ENCODE measurements at places on chromosomes 12 and 14. TPM values are rescaled to one million over a fixed set of nuclear protein-coding genes. Genes with fewer than 3 reads are reported as not detected.

The RPGRIP1 gene
- not detected for total RNA-seq

The ADCK1 gene
- 8.5 TPM for total RNA-seq

The SLC5A8 gene
- total RNA-seq, result not detected

The CFAP54 gene
- total RNA-seq, result 1.5 TPM

The KCNC2 gene
- total RNA-seq, result not detected

The IFI27 gene
- 0.47 TPM for total RNA-seq

The SLC48A1 gene
- total RNA-seq, result 2.0 TPM

GRCh38 chr12:47950856-47951468 is 12.4 kb upstream of the TMEM106C start:
- H3K4me3 ChIP-seq, result no peak overlapping the region
- no peak for DNase-seq
- H3K4me1 ChIP-seq, result no peaks in the 10 kb centered on the region
- H3K27me3 ChIP-seq, result peaks cover 2% of the 10 kb centered on the region

GRCh38 chr14:54501480-54501879 is 8.2 kb upstream of the CGRRF1 start:
- no peak for DNase-seq
- no peak overlapping the region for H3K27ac ChIP-seq
- H3K4me1 ChIP-seq, result no peaks in the 10 kb centered on the region
- H3K4me3 ChIP-seq, result no peak overlapping the region
- no peaks in the 10 kb centered on the region for H3K27me3 ChIP-seq
- H3K36me3 ChIP-seq, result no peaks in the 10 kb centered on the region

DNA sequence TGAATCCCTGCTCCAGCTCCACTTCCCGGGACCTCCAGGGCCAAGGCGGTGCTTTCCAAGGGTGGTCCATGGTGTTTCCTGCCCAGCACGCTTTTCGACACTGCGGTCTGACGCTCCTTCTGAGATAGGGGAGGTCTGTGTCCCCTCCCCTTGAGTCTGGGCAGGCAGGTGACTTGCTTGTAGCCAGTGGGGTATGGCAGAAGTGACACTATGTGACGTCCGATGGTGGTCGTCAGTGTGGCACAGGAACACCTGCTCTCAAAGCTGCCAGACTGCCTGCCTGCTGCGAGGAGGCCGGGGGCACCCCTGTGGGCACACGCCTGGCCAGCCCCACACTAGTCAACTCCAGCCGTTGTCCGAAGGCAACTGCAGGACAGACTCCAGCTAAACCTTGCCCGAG is 16.0 kb upstream of the TRAF3 start:
- H3K4me1 ChIP-seq, result no peaks in the 10 kb centered on the region
- no peak overlapping the region for H3K4me3 ChIP-seq
- DNase-seq, result no peak
- no peaks in the 10 kb centered on the region for H3K36me3 ChIP-seq

DNA sequence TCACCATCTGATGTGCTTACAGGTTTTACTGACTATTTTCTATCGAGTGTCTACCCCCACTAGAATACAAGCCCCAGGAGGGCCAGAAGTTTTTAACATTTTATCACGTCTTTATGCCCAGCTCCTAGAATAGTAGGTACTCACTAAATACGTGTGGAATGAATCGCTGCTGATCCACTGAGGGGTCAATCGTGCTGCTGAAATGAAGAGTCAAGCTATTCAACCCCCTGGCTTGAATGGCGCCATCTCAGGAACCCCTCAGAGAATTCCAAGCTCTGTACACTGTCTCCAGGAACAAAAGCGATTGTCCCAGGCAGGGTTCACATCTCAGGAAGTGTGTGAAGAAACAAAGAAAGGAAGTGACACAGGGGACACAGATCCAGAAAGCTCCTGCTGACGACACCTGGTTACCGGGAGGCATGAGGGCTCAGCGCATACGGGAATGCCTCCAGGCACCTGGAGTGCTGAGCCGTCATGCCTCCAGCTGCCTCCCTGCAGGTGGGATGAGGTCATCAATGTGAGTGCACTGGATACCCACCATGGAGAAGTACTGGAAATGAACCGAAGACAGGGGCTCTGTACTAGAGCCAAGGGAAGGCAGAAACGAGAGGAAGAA is 45.6 kb downstream of the PITPNM2 start:
- DNase-seq, result no peak
- peak overlapping the region; percentile 30 for H3K27ac ChIP-seq
- peaks cover 44% of the 10 kb centered on the region for H3K4me1 ChIP-seq
- no peaks in the 10 kb centered on the region for H3K36me3 ChIP-seq
- no peaks in the 10 kb centered on the region for H3K27me3 ChIP-seq

- H3K4me3 ChIP-seq, result no peak overlapping the region
- no peak overlapping the region for H3K27ac ChIP-seq
- H3K27me3 ChIP-seq, result no peaks in the 10 kb centered on the region
- no peak for DNase-seq
Measured at GRCh38 chr12:47023953-47024352, 55.5 kb upstream of the PCED1B start.

- H3K36me3 ChIP-seq, result no peaks in the 10 kb centered on the region
- no peaks in the 10 kb centered on the region for H3K4me1 ChIP-seq
- H3K27ac ChIP-seq, result no peak overlapping the region
- no peaks in the 10 kb centered on the region for H3K27me3 ChIP-seq
Measured at GRCh38 chr12:103728323-103728722, 112.7 kb downstream of the NT5DC3 start.

DNA sequence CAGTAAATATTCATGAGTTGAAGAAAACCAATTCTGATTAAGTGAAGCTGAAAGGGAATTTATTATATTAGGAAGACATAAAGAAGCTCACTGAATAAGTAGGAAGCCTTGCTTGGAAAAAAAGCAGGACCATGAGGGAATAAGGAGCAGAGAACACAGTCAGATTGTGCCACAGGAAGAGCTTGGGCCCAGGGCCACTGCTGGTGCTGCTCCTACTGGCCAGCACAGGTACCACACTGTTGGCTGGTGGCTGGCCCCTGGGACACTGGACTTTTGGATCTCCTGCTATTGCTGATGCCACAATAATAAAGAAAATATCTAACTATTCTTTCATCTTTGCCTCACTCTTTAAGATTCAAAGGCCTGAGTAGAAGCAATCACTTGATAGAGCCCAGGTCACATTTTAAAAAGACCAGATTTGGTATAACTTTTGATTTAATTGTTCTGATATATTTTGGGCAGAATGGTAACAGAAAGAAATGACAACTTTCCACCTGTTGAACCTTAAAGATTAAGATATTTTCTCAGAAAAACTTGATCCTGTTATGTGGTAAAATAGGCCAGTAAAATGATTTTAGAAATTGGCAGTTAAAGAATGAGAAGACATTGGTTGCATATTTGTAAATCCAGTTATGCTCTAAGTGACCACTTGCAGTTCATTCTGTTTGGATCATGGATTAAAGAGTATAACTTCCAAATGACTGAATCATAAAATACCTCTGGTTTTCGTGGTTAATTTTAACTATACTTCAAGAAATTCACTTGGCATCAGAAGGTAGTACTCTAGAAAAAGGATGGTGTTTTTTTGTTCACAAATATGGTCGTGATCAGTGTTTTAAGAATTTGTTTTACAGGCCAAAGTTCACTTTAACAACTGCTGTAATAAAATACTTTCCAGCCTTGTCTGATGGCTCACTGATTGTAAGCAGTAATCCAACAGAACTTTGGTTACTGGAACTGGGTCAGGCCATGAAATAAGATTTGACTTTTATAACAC is 68.3 kb downstream of the DERA start:
- H3K27ac ChIP-seq, result no peak overlapping the region
- peaks cover 18% of the 10 kb centered on the region for H3K36me3 ChIP-seq
- no peak overlapping the region for H3K4me3 ChIP-seq
- no peak for DNase-seq

DNA sequence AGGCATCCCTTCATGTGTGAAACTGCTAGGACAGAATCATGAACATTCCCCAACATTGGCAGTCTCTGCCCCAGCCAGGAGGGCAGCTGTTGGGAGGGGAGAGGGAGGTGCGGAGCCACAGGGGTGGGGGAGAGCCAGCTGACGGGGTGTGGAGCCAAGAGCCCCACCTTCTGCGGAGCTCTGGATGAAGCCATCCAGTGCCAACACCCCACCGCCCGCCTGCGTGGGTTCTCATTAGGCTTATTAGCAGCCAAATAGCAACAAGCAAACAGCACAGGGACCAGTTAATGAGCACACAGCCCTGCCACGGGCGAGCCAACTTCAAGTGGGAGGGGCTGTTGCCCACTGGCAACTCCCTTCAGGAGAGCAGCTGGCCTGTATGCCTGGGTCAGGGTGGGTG is 12.1 kb downstream of the LTBP2 start:
- H3K27ac ChIP-seq, result no peak overlapping the region
- no peak for DNase-seq
- no peak overlapping the region for H3K4me3 ChIP-seq
- H3K36me3 ChIP-seq, result no peaks in the 10 kb centered on the region

DNA sequence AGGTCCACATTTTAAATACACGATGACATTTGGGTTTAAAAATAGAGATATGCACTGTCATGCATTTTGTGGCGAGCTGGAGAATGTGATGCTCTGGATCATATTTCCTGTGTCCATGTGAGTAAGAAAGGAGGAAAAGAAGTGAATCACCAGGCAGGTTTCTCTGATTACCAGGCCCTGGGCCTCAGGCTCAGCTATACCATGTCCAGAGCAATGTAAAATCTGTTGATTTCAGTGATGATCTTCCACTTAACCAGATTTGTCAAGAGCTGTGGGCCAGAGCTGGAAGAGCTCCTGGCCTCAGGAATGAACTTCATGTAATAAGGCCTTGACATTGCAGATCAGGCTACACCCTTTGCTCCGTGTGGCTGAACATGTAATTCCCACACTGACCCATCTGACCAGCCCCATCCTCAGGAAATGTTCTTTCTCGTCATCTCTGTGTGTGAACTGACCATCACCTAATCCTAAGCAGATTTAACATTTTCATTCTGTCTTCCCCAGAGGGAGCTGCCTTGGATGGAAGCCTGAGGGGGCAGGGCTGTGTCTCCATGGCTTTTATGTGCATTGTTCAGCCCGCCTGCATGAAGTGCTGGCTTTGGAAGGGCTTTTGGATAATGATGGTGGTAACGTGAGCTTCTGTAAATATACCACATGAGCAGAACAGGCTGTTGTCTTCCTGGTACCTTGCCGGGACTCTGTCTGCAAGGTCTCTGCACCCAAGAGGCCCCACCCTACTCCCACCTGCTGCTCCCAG is 54.5 kb downstream of the CRACR2A start:
- H3K27ac ChIP-seq, result no peak overlapping the region
- no peaks in the 10 kb centered on the region for H3K27me3 ChIP-seq
- no peaks in the 10 kb centered on the region for H3K4me1 ChIP-seq

DNA sequence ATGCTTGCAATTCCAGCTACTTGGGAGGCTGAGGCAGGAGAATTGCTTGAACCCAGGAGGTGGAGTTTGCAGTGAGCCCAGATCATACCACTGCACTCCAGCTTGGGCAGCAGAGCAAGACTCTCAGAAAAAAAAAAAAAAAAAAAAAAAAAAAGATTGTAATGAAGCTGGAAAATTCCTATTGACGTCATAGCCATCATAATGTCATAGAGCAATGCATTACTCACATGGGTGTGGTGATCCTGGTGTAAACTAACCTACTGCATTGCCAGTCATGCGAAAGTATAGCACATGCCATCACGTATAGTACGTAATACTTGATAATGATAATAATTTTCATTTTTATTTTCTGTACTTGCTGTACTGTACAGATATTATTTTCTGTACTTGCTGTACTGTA is 42.7 kb upstream of the NID2 start:
- no peak overlapping the region for H3K27ac ChIP-seq
- no peaks in the 10 kb centered on the region for H3K36me3 ChIP-seq

- H3K4me1 ChIP-seq, result peaks cover 3% of the 10 kb centered on the region
- DNase-seq, result no peak
- H3K4me3 ChIP-seq, result no peak overlapping the region
- no peaks in the 10 kb centered on the region for H3K36me3 ChIP-seq
Measured at GRCh38 chr12:67433385-67434175, 164.4 kb downstream of the CAND1 start.

- H3K4me3 ChIP-seq, result no peak overlapping the region
- no peaks in the 10 kb centered on the region for H3K27me3 ChIP-seq
Measured at GRCh38 chr12:76688631-76689030, 75.3 kb upstream of the ZDHHC17 start.

GRCh38 chr12:110180591-110181005 is 56.4 kb downstream of the IFT81 start:
- H3K27ac ChIP-seq, result no peak overlapping the region
- H3K4me1 ChIP-seq, result no peaks in the 10 kb centered on the region
- no peaks in the 10 kb centered on the region for H3K27me3 ChIP-seq
- H3K4me3 ChIP-seq, result no peak overlapping the region
- no peaks in the 10 kb centered on the region for H3K36me3 ChIP-seq

- H3K4me3 ChIP-seq, result no peak overlapping the region
- no peaks in the 10 kb centered on the region for H3K4me1 ChIP-seq
- H3K27me3 ChIP-seq, result no peaks in the 10 kb centered on the region
- H3K27ac ChIP-seq, result no peak overlapping the region
Measured at GRCh38 chr12:115885040-115885690, 392.3 kb downstream of the MED13L start.

DNA sequence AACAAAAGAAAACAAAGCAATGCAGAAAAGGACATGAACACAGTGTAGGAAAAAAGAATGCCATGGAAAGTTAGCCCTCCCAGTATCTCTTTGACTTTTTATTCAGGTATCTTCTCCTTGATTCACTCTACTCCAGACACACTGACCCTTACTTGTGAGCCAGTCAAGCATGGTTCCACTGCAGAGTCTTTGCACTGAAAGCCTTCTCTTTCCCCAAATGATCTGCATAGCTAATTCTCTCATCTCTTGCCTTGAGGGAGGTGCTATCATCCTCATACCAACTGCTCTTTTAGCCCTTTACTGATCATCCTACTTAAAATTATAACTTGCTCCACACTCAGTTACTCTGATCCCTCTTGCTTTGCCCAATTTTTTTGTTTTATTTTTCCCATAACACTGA is 101.2 kb upstream of the SLC16A7 start:
- no peaks in the 10 kb centered on the region for H3K36me3 ChIP-seq
- no peak overlapping the region for H3K4me3 ChIP-seq
- H3K27me3 ChIP-seq, result no peaks in the 10 kb centered on the region
- H3K27ac ChIP-seq, result no peak overlapping the region

GRCh38 chr14:93962701-93963601 is 13.4 kb downstream of the ASB2 start:
- H3K4me1 ChIP-seq, result peaks cover 87% of the 10 kb centered on the region
- no peak overlapping the region for H3K4me3 ChIP-seq
- no peaks in the 10 kb centered on the region for H3K36me3 ChIP-seq

GRCh38 chr14:21526672-21527317 is 649 bp upstream of the SALL2 start:
- no peak overlapping the region for H3K27ac ChIP-seq
- no peaks in the 10 kb centered on the region for H3K27me3 ChIP-seq
- no peak for DNase-seq
- no peaks in the 10 kb centered on the region for H3K36me3 ChIP-seq
- peaks cover 19% of the 10 kb centered on the region for H3K4me1 ChIP-seq

DNA sequence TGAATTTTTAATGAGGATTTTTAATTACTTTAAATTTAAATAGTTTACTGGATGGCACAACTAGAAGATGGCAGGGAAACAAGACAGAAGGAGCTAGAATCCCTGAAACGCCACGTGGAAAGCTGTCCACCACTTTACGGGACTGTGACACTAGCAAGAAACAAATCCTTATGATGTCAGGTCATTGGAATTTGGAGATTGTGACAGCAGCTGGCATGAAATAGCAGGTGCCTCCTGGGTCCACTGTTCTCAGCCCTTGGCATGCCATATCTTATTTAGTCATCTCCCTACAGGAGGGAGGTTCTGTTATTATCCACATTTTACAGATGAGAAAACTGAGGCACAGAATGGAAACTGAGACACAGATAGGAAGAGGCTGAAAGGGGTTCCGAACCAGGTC is 113.8 kb downstream of the BCL11B start:
- no peak overlapping the region for H3K27ac ChIP-seq
- no peak overlapping the region for H3K4me3 ChIP-seq
- no peaks in the 10 kb centered on the region for H3K36me3 ChIP-seq
- DNase-seq, result no peak
- no peaks in the 10 kb centered on the region for H3K4me1 ChIP-seq
